ENCODE measurements at places on chromosomes 7 and 10.
A peak's percentile ranks its signal among the peaks of the same experiment; 100 is the strongest.

- no peak for DNase-seq
Observed at GRCh38 chr10:2861632-2862210, 205.6 kb upstream of the PFKP start.

- DNase-seq: no peak
Observed at GRCh38 chr7:2632733-2633537, 1.1 kb downstream of the TTYH3 start.

DNA sequence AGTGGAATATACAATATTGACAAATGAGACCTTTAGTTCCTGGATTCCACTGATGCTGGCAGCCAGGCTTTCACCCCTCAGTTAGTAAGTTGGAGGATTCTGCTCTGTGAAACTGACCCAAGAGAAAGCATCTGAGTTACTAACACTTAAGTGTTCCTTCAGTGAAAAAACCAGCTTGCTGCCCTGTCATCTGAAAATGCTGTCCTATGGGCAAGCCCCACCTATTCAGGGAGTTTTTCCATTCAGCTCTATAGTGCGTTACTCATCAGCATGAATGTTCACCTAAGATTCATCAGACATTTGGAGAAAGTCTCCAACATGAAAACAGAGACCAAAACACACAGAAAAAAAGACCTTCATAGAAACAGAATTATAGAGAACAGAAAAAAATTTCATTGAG lies 37.9 kb downstream of the PRPF18 start:
- DNase-seq: no peak

- no peak for DNase-seq
Observed at GRCh38 chr7:34762764-34763163, 104.7 kb downstream of the NPSR1 start.

DNA sequence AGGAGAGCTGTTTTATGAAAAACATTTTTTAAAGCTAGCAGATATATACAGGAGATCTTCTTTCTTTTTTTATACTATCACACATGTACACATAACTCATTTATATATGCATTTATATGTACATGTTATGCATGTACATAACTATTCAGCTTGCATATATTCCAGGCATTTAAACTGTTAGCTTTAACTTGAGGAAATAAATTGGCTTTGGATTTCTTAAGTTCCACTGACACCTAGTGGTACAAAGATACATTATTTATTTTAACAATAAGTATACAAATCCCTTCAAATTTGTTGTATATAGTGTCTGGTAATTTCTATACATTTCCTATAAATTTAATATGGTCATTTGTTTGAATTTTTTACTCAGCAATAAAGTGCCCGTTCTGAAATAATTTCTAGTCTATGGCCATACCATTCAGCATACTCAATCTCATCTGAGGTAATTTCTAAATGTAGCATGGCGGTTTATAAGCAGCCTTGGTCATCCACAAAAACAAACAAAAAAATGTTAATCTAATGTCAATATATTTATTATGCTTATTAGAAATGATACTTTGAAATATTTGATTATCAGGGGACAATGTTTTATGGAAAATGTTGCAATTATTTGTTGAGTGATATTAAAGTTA lies 11.6 kb downstream of the ZDHHC6 start:
- no peak for DNase-seq

DNA sequence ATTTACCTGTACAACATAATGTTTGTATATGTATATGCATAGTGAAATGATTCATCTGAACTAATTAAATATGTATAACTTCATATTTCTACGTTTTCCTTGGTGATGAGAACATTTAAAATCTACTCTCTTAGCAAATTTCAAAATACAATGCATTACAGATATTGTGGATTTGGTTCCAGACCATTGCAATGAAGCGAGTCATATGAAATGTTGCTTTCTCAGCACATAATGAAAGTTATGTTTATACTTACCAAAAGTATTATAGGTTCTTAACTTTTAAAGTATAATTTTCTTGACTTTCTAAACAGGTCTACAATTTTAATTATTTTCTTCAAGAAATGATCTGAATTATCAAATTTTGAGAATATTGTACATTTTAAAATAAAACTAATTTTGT lies 189.2 kb downstream of the CSTF2T start:
- DNase-seq: no peak

- DNase-seq: no peak
Observed at GRCh38 chr10:65571011-65571570, 1354.7 kb upstream of the LRRTM3 start.

- DNase-seq: no peak
Observed at GRCh38 chr10:110077436-110078130, 69.8 kb downstream of the ADD3 start.

DNA sequence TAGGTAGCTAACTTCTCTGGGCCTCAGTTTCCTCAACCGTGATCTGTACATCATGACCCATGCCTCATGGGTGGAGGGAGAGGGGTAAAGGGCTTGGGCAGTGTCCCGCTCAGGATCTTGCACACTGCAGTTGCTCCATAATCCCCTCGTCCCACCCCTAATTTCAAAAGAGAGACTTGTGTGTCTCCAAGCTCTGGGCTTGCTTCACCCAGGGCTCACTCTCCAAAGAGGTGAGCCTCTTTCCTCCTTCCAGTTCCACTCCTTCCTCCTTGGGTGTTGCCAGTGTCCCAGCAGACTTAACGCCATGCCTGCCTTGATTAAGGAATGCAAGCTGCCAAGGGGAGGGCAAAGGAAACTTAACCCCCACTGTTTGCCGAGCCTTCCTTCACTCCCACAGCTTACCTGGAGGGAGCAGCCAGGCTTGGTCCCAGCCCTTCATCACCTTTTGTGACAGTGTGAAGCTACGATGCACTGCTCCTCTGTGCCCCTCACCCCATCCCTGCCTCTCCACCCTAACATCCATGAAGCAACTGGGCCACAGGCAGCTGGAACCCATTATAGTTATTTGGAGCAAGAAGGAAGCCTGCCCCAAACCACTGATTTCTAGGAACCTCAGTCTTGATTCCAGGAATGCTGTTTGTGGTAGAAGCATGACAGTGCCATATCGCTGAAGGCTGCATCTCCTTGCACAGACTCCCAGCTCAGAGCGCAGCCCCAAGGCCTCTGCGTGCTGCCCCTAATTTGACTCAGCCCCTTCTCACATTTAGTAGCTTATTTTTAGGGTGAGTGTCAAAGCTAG lies 363.3 kb downstream of the TNS3 start:
- DNase-seq: no peak

DNA sequence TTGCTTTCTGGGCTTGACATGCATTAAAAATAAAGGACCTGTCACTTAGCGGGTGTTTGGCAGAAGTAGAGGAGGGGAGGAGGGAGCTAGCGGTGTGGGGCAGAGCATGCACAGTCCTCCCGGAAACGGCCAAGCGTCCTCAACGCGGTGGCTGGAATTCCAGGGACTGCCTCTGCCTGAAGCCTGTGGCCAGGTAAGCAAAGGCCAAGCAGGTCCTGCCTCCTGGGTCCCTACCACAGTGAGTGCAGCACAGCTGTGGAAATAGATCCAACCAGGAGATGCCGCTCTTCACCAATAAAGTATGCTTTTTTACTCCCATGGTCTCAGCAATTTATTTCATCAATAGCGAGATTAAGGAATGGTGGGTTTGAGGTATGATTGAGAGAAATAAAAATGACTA lies 323.4 kb downstream of the WDR37 start:
- DNase-seq: no peak

GRCh38 chr10:98460837-98461499 lies 14.2 kb upstream of the HPS1 start:
- peak; percentile 73 for DNase-seq
